ENCODE measurements at places on chromosomes 3 and 15.

DNA sequence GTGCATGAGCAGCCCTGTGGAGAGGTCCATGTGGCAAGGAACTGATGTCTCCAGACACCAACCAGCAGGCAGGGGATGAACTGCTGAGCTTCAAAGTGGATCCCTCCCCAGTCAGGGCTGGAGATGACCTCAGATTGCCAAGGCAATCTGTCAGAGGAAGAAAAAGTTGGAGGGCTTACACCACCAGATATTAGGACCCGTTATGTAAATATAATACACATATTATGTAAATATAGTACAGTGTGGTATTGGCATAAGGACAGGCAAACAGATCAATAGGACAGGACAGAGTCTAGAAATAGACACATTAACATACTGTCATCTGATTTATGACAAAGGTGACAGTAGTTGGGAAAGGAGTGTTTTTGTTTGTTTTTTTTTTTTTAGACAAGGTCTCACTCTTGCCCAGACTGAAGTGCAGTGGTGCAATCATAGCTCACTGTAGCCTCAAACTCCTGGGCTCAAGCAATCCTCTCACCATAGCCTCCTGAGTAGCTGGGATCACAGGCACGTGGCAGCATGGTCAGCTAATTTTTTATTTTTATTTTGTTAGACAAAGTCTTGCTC is 18.0 kb upstream of the RAB7A start:
- peak; percentile 3 for DNase-seq

GRCh38 chr3:108100906-108101660 is 10.3 kb upstream of the CD47 start:
- DNase-seq, result no peak

DNA sequence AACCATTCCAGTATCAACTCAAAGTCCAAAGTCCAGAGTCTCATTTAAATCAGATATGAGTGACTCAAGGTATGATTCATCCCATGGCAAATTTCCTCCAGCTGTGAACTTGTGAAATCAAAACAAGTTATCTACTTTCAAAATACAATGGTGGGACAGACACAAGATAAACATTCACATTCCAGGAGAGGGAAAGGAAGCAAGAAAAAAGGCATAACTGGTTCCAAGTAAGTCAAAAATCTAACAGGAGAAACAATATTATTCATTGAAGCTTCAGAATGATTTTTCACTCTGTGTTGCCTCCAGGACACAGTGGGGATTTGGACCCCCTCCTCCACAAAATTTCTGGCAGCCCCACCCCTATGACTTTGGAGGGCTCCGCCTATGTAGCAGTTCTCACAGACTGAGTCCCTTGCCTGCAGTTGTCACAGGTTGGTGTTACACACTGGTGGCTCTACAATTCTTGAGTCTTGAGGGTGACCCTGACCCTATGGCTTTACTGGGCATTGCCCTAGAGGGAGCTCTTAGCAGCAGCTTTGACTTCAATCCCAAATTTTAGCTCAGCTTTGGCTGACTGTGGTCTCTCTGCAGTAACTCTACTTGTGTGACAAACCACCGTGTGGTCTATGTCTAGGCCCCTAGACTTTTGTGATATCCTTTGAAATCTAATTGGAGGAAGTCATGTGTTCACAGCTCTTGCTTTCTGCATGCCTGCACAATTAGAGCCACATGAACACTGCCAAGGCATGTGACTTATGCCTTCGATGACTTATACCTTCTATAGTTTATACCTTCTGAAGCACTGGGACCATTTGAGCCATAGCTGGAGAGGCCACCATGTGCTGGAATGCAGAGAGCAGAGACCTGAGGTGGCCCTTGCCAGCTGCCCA is 644.2 kb downstream of the GRM7 start:
- no peak for DNase-seq

GRCh38 chr3:30187366-30187765 is 419.0 kb upstream of the TGFBR2 start:
- DNase-seq, result no peak

GRCh38 chr15:58387130-58387529 is 44.7 kb upstream of the LIPC start:
- no peak for DNase-seq

- DNase-seq, result no peak
Observed at GRCh38 chr3:156448300-156448699, 106.6 kb downstream of the SSR3 start.

- no peak for DNase-seq
Observed at GRCh38 chr3:12659316-12660015, 4.5 kb downstream of the RAF1 start.

DNA sequence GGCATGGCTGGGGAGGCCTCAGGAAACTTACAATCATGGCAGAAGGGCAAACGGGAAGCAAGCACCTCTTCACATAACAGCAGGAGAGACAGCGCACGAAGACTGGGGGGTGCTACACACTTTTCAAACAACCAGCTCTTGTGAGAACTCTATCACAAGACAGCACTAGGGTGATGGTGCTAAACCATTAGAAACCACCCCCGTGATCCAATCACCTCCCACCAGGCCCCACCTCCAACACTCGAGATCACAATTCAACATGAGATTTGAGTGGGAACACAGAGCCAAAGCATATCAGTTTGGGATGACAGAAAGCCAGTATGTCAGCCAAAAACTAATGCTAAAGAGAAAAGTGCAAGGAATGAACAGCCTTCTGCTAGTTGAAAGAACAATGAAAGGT is 309.8 kb upstream of the CCDC54 start:
- DNase-seq, result no peak
